RKO (cell line): ENCODE measurements at places on chromosomes 4 and X.

GRCh38 chr4:142130666-142131065 lies 494.3 kb downstream of the IL15 start:
- no peak for DNase-seq

- DNase-seq: no peak
Measured at GRCh38 chr4:101347267-101347556, at the start of gene PPP3CA. PPP3CA (minus strand) TSS chr4:101347526.

DNA sequence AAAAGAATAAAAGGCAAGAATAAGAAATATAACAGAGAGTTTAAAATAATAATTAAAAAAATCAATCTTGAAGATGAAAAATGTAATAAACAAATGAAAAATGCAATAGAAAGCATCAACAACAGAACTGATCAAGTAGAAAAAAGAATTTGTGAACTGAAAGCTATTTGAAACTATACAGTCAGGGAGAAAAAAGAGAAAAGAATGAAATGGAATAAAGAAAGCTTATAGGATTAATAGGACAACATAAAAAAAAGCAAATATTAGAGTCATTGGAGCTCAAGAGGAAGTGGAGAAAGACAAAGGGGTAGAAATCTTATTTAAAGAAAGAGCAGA lies 126.8 kb upstream of the RPL34 start:
- no peak for DNase-seq

DNA sequence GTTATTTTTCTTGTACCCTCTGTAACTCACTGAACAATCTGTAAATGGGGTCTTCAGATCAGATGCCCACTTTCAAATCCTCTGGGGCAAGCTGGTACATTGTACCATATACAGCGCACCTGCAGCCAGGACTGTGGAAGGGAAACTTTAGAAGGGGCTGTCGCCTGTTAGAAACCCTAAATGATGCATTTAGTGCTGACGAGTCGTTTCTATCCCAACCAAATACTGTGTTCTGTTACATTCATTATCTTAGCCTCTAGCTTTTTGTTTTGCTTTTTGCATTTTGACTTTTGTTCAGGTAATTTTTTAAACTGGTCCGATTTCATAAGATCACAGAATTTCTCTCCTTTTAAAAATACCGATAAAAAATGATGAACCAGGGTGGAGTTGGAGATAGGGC lies 66.4 kb upstream of the AGA start:
- no peak for DNase-seq

GRCh38 chr4:37977471-37978247 lies 17.5 kb downstream of the PTTG2 start:
- DNase-seq: peak; percentile 81

GRCh38 chr4:151676301-151676700 lies 84.5 kb downstream of the GATB start:
- DNase-seq: peak; percentile 69

- DNase-seq: no peak
Measured at GRCh38 chr4:81684352-81684751, 212.6 kb upstream of the RASGEF1B start.

DNA sequence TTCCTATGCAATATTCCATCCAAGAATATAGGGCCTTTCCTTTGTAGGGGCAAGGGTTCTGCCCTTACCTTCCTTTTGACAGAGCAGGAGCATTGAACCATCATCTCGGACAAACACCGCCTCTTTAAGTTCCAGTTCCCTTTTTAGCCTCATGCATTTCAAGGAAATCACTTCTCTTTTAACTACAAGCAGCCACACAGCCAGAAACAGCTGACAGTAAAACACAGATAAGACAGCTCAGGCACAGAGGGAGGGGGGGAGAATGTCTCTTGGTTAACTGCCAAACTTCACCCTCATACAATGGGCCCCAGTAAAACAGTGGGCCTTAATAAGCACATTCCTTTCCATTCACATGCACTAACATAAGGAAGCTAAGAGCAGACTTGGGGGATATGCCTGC lies 648.3 kb downstream of the GABRG1 start:
- no peak for DNase-seq

DNA sequence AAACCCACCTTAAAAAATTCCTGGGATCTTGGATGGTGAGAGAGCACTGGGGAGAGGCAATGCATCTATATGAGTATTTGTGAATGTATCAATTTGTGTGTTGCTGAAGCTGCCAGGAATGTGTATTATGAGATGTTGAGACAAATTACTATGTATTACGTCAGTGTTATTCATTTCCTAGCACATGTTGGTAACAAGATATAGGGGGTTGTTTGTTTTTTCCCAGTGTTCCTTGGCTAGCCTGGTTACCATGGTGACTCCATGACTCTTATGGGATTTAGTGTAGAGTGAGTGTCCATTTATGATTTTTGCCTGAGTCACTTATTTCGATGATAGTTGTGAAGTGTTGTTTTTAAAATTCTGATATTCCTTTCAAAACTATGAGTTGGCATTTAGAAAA lies 65.6 kb downstream of the RAB40A start:
- peak; percentile 98 for DNase-seq

- DNase-seq: no peak
Measured at GRCh38 chrX:154371789-154372300, 2.6 kb downstream of the FLNA start.

DNA sequence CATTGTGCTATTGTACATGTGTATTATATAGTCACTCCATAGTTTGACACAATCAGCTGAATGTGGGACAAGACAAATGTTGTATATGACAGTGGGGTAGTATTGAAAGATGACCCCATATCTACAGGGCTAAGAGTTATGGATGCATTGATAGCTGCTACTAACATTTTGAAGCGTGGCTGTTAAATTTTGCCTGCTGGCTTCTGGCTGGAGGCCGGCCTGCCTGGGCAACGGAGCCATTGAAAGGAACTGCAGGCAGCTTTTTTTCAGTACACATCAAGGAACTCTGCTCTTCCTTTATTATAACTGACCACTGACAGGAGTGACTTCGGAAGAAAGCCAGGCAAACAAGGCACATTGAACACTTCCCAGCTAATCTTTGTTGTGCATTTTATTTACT lies 76.1 kb upstream of the TMEM33 start:
- DNase-seq: no peak

DNA sequence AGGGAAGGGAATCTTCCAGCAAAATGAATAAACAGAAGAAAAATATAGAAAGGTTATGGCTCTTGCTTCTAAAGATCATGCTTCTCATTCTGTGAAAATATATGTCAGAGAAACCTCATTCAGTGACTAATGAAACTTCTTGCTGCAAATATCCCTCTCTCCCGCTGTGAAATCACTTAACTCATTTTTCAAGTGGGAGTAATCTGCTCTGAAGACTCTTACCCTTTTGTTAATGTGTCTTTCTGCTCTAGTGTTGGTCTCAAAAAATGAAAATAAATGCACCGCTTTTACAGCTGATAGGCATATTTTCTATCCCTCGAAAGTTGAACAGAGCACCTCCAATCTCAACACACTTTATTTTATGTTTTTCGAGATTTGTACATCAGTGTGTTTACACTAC lies 252.3 kb downstream of the NLGN4X start:
- DNase-seq: no peak

- no peak for DNase-seq
Measured at GRCh38 chrX:18016941-18017340, 155.8 kb upstream of the RAI2 start.

- peak; percentile 49 for DNase-seq
Measured at GRCh38 chrX:17242470-17242869, 132.5 kb upstream of the NHS start.

GRCh38 chr4:20084488-20084887 lies 167.2 kb upstream of the SLIT2 start:
- no peak for DNase-seq

DNA sequence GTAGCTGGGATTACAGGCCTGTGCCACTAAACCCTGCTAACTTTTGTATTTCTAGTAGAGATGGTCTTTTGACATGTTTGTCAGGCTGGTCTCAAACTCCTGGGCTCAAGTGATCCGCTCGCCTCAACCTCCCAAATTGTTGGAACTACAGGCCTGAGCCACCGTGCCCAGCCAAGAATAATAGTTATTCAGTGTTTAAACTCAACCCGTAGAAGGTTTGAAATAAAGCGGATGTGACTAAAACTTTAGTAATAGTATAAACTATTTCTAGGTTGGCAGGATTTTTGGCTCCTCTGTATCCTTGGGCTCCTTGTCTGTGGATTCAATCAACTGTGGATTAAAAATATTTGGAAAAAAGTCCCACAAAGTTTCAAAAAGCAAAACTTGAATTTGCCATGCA lies 37.8 kb downstream of the PCDH10 start:
- no peak for DNase-seq

- DNase-seq: no peak
Measured at GRCh38 chr4:173525118-173526011, 4.7 kb downstream of the HAND2 start.

GRCh38 chr4:22910200-22910599 lies 217.5 kb downstream of the GBA3 start:
- DNase-seq: no peak

DNA sequence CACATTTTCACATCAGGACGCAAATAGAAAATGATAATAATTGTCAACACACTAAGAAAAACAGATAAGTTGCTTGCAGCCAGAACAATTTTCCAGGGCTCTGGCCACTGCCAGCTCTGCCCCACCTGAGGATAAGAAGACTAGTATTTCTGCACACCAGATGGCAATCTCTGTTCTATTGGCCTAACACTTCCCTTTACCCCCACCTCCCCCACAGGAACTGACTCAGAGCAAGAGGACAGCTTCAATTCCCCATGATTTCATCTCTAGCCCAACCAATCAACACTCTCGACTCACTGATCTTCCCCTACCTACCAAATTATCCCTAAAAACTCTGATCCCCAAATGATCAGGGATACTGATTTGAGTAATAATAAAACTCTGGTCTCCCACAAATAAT lies 164.0 kb downstream of the SMARCA1 start:
- DNase-seq: peak; percentile 40

DNA sequence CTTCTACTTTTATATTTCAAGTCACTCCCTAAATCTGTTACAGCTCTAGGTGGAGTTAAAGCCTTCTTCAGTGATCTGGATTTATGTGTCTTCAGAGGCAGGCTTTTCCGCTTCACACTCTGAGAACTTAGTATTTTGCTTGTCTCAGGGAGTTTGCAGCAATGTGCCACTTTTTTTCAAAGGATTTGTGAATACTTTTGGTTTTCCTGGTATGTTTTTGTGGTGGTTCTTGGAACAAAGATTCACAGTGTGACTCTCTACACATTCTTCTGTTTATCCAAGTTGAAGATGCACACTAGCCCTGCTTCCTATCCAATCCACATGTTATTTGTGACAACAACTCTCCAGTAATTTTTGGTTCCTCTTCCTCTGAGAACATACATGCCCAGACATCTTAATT lies 1253.7 kb downstream of the TECRL start:
- DNase-seq: no peak

GRCh38 chr4:89295415-89295927 lies 12.1 kb downstream of the GPRIN3 start:
- DNase-seq: no peak

GRCh38 chr4:92184566-92184965 lies 119.2 kb upstream of the GRID2 start:
- no peak for DNase-seq

GRCh38 chrX:24498181-24498580 lies 33.1 kb downstream of the PDK3 start:
- DNase-seq: peak; percentile 13

DNA sequence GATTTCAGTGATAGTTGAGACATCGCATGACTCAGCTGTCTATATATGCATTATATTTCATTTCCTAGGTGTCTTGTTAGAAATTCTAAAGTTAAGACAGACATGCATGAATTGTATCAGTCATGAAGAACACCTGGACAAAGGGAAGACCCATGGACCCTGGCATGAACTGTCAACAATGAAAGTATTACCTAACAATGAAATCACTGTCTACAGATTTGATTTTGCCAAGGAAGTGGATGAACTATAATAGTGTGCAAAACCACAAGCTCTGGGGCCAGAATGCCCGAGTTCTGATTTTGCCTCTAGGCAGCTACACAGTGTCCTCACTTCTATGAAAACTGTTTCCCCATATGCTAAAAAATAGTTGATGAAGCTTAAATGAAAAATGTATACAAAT lies 386.1 kb downstream of the NLGN4X start:
- no peak for DNase-seq
